ENCODE measurements at places on chromosomes 7 and 10.

GRCh38 chr7:100124301-100125230 lies 2.2 kb upstream of the MBLAC1 start:
- no peak for DNase-seq

DNA sequence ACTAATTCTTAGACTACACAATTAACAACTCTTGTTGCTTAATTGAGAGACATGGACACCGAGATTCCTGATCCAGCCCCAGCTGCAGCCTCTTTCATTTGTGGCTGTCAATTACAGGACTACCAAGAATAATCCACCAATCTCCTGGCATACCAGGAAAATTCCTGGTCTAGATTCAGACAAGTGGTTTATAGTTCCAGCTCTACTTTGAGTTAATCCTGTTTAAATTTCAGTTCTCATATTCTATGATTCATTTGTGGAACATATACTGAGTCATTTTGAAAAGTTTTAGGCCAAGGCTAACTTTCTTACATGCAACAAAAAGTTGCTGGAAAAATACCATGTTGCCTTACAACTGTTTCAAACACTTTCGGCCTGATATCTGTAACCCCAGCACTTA lies 253.5 kb downstream of the MAGI2 start:
- no peak for DNase-seq

DNA sequence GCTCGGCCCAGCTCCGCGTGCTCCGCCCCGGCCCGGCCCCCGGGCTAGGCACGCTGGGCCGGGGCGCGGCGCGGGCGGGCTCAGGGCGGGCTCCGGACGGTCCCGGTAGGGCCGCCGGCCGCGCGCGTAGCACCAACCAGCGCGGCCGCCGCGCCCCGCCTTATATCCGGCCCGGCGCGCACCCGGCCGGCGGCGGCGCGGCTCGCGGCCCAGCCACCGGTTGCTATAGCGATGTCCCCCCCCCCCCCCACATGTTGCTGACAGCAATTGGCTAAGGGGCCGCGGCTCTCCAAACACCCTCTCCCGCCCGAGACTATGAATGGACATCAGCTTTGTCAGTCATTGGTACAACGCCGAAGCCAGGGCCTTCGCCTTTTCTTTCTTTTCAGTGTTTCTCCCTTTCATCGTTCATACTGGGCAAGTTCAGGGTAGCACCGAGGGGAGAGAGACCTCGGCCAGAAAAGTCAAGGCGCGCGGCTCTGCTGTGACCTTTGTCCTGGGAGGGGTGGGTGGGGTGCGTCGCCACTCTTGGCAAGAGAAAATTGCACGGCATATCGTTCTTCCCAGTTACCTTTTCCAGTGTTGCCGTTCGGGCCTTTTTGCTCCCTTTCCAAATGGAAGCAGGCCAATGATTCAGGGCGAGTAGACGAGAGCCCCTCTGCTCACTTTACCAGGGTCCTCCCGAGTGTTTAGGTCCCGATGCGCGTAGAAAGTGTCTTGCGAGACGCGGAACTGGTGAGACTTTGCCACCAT lies 354.2 kb downstream of the DNAJB6 start:
- DNase-seq, result no peak

- DNase-seq, result no peak
These were observed 54.0 kb upstream of the RPA3 start for GRCh38 chr7:7772397-7772821.

DNA sequence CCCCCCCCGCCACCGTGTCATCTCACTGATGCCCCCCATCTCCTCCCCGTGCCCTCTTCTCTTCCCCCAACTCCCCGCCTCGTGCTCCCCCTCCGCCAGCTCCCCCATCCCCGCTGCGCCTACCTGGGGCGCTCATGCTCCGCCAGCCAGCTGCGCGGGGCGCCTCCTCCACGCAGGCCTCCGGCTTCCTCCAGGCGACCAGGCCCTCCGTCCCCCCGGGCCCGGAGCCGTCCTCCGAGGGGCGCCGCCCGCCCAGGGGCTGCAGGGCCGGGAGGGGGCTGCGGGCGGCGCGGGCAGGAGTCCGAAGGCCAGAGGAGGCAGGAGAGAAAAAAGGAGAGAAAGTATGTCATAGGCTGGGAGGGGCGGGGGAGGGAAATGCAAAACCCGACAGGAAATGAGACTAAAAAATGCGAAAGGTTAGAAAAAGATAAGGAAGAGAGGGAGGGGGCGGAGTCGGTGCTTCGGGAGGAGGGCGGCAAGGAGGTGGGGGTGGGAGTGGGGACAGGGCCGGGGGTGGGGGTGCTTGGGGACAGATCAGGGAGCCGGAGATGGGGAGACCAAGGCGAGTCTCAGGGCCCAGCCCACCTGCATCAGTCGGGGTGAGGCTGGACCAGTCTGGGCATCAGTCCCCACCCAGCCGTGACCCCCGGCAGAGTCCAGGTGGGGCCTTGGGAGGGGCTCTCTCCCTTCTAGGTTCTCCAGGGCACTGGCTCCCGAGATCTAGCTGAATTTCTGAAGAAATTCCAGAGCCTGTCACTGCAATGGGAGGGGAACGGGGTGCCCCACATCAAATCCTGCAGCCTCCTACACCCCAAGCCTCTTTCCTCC lies at the start of gene CARD11:
Gene CARD11 (minus strand): TSS at position 324 of the 828 bp plus-strand sequence. CDS start 85,361 bp downstream, outside the sequence.
- DNase-seq, result no peak

GRCh38 chr7:114784177-114784576 lies 137.7 kb upstream of the MDFIC start:
- DNase-seq, result no peak

- no peak for DNase-seq
These were observed 225.4 kb downstream of the USP6NL start for GRCh38 chr10:11386044-11386443.

- no peak for DNase-seq
These were observed 72.8 kb downstream of the RHOBTB1 start for GRCh38 chr10:60871215-60871614.

GRCh38 chr7:20032741-20033140 lies 184.4 kb downstream of the MACC1 start:
- DNase-seq, result no peak

DNA sequence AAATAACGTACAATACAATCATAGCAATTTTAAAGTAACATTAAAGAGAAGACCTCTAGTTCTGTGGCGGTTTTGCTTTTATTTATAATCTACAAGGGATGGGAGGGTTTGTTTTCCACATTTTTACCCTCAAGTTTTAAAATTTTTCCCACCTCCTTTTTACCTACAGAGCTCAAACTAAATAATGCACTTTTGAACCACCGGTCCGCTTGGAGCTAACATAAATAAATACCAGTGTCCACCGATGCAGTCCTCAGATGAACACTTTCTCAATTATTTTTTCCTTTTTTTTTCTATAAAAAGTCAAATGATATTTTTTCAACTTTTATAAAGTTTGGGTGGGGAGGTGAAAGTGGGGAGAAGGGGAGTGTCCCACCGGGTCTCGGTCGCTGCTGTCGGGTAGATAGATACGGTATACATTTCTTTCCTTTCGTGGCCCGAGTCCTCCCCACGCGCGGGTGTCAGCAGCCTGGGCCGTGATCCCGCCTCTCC lies 3.3 kb downstream of the ZNF503 start:
- no peak for DNase-seq

DNA sequence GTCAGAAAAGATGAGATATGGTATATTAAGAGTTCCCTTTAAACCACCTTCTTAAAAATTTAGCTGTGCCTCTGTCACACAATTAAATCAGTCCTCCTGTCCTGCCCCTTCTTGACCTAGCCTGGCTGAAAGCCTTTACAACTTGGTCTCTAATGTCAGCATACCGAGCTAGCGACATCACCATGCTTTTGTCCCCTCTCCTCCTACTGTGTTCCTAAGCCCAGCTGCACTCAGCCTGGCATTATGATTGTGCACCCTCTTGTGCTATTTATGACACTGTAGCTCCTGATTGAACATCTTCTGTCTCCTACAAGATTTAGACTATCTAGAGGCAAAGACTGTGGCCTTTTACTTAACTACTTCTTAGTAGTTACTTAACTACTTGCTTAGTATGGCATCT lies 29.2 kb downstream of the TDRD1 start:
- no peak for DNase-seq

GRCh38 chr7:87567052-87567451 lies 33.6 kb downstream of the ABCB1 start:
- no peak for DNase-seq

DNA sequence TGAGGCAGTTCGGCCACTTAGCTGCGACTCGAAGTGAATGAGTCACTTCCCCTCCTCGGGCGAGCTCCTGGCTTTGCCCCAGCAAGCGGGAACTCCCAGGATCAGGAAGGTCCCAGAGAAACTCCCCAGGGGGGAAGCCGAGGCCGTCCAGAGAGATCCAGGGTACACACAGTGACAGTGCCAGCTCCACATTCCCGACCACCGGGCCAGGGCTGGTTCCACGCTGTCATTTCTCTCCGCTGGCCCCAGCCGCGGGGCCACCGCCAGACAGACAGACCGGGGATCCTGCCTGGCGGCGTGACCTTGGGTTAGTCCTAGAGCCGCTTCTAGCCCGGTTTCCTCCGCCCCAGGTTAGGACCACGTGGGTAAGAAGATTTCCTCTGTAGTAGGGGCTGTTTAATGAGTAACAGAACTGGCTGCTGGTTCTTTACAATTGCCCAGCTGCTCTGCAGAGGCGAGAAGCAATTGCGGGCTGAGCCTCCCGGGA lies 463 bp upstream of the UPP1 start:
- no peak for DNase-seq

GRCh38 chr7:16420329-16420648 lies 1.0 kb downstream of the CRPPA start:
- DNase-seq, result no peak

GRCh38 chr10:5365928-5366327 lies 1.2 kb downstream of the UCN3 start:
- DNase-seq, result no peak

GRCh38 chr7:119688831-119689230 lies 584.1 kb upstream of the KCND2 start:
- DNase-seq, result no peak
